ENCODE measurements at places on chromosomes 1 and 21.

- no peak for DNase-seq
These were observed 60.9 kb downstream of the AK5 start for GRCh38 chr1:77342745-77343144.

GRCh38 chr1:47532921-47533792 is 95.3 kb downstream of the FOXD2 start:
- no peak for DNase-seq

DNA sequence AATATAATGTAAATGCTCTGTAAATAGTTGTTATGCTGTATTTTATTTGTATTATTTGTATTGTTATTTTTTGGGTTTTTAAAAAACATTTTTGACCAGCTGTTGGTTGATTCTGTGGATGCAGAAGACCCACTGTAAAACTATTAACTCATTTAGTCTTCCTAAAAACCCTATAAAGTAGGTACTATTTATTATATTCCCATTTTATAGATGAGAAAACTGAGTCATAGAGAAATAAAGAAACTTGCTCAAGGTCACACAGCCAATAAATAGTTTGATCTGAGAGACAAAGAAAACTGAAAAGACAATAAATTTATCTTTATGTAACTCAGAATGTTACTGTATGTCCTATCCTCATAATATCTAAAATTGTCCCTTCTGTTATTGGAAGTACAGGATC is 1.2 kb upstream of the MAP3K21 start:
- DNase-seq = no peak

DNA sequence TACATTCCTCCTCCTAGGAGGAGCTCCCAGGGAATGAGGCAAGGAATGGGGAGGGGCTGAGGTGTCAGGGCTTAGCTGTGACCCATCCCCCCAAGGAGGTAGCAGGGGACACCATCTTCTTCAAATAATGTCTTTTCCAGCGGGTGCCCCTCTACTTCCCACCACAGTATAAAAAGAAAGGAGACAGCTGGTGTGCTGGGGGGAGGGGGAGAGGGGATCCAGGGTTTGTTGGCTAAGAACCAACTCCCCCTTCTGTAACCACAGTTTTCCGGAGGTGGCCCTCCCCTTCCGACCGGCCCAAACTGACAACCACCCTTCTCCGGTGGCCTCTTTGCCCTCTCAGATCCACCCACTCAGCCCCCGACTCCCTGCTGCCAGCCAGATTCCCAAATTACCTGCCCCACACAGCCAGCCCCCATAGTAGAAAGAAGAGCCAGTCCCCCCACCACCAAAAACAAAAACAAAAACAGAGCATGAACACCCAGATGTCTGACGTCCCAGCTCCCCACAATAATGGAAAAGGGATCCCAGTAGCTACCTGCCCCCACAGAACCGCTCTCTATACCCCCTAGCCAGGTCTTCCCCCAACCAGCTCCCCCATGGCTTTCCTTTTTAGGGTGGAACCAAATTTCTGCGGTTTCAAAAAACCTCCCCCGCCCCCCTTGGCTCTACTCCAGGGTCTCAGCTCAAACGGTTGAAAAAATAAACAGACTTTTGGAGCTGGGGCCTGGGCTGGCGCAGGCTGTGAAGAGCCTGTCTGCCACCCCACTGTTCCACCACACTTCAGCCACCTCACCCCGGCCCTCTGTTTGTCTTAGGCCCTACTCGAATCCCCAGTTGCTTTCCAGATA is 2.1 kb downstream of the ARHGEF2 start:
- peak; percentile 84 for DNase-seq

- no peak for DNase-seq
These were observed 3.0 kb downstream of the ERG start for GRCh38 chr21:38495242-38495641.

GRCh38 chr1:225881959-225882693 is at the start of gene TMEM63A:
Gene TMEM63A (minus strand): TSS chr1:225882380. CDS start chr1:225877580, 4,800 bp downstream.
- peak; percentile 99 for DNase-seq

DNA sequence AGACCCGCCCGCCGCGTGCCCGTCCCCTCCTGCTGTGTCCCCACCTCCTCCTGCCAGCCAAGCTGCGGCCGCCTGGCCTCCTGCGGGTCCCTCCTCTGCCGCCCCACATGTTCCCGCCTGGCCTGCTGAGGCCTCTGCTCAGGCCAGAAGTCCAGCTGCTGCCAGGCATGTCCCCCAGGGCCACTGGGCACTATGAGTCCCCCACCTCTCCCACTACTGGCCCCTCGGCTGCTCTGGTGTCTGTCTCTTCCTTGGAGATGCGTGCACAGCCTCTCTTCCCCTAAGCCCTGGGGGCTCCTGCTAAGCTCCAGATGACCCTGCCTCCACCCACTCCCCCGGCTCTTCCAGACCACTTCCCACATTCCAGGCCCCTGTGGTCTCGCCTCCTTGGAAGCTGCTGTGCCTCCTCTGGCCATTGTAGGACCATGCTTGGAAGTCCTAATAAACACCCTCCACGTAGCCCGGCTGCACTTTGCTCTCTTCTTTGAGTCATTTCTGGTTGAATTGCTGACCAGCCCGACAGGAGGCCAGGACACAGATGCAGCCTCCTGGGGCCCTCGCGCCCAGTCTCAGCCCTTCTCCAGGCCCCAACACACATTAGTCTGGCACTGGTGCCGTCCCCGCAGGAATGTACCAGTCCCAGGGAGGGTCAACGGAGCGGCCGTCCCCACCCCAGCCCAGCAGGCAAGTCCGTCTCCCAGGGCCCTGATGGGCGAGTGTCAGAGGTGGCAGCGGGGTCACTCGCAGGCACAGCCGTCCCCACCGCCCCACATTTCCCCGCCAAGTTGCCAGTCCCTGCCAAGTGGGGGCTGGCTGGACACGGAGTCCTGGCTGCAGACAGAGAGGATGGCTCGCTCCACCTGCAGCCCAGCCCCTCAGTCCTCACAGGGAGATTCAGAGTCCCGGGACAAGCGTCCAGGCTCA is 1.1 kb downstream of the KRTAP10-12 start:
- DNase-seq = no peak

- DNase-seq = no peak
These were observed 39.9 kb downstream of the SERBP1 start for GRCh38 chr1:67390041-67390887.

- DNase-seq = no peak
These were observed 273.7 kb upstream of the C1orf174 start for GRCh38 chr1:4173731-4174130.

GRCh38 chr1:46444466-46444865 is 45.2 kb upstream of the DMBX1 start:
- DNase-seq = peak; percentile 31

DNA sequence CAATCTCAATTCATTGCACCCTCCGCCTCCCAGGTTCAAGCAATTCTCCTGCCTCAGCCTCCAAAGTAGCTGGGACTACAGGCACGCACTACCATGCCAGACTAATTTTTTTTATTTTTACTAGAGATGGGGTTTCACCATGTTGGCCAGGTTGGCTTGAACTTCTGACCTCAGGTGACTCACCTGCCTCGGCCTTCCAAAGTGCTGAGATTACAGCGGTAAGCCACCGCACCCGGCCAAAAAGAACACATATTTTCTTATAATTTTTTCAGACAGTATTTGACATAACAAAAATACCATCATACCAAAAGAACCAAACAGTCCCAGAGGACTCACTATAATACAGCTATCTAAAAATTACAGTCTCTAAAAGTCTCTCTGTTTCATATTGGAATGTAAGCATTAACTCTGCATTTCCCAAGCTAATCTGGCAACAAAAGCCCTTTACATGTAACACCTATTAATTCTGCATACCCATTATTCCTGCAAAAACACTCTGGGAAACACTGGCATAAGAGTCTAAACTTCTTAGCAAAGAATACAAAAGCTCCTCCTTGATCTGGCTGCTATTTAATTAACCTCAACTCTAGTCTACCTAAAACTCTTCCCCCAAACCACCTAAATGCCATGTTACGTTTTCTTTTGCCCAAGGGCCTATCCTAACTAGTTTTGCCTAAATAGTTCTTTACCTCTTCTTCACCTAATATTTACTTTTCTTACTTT is 26.9 kb downstream of the WDR26 start:
- no peak for DNase-seq

DNA sequence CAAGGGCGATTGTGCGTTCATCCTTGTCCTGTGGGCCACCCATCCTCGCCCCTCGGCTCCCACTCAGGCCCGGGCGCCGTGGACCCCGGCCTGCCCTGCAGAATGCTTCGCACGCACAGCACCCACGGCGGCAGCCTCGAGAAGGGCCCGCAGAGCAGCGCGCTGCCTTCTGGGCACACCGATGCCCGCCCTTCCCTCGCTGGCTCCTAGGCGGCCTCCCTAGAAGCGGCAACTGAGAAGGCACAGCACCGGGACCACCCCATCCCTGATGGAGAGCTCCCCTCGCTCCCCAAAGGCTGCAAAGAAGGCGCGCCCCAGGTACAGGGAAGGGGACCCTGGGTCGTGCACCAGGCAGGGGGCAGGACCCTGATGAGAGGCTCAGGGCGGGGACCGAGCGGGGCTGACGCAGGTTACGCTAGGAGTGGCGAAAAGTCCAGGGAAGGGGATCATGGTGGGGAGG is 971 bp downstream of the CAPZB start:
- DNase-seq = no peak

DNA sequence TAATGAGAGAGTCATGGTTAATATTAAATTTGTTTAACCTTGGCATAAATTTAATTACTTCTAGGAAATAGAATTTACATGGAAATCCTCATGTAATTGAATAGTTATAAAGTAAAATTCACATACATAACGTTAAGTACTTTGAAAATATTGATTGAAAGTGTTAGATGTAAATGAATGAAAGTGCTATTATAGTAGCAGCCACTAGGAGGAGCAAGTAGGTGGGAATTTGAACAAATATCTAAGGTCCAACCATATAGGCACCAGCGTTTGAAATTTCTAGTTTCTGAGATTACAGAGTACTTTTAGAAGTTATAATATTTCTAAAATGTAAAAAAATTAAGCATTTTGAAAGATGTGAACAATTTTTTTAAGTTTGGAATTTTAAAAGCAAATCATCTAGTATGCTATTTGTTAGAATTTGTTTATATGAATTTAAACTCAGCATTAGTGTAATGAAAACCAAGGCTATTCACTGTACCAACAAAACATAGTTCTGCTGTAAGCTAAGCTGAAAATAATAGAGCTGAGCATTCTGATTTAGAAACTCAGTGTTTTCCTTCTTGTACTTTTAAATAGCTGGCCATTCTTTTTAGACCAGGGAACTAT is 3.3 kb downstream of the B3GALT2 start:
- peak; percentile 69 for DNase-seq

- DNase-seq = peak; percentile 67
These were observed 8.2 kb upstream of the SMCP start for GRCh38 chr1:152869808-152870419.

DNA sequence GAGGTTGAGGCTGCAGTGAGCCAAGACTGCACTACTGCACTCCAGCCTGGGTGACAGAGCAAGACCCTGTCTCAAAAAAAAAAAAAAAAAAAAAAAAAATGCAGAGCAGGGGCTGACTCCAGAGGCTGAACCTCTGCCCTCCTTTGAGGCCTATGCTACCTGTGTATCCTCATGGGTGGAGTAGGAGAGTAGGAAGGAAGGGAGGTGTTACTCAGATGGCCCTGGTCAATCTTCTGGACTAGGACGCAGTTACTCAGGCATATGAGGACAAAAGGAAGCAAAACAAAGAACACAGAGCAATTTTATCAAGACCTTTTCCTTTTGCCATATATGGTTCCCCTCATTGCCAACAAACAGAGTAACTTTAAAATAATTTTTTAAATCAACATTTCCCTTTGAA is 35.2 kb downstream of the TGFBR3 start:
- no peak for DNase-seq

DNA sequence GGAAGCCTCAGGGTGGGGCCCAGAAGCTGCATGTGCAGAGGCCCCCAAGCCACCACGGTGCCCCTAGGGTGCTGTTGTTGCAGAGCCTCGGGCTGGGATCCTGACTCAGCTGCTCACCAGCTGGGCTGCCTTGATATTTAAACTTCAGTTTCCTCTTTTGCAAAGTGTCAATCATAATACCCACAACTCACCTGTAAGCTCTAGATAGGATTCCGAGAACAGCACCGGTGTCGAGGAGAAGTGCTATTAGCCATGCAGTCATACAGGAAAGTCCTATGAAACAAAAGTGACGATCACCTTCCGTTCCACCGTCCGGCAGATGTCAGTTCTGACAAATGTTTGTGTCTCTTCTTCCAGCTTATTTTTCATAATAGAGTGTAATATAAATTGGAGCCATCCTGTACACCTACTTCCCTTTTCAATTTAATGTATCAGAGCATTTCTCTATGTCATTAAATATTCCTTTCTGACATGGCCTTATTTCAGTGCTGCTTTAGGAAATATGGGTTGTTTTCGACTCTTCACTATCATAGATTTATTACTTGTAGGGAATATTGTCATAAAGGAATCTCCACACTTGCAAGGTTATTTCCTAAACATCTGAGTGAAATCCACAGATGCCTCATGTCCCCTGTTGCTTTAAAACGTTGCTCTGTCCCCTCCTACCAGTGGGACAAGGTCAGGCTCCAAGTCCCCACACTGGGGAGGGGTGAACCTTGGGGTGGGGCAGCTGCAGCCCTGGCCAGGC is 100.8 kb downstream of the SIK1 start:
- DNase-seq = no peak

Data from T47D (cell line).